ENCODE measurements at places on chromosomes 4 and X.
A peak's percentile ranks its signal among the peaks of the same experiment; 100 is the strongest.

DNA sequence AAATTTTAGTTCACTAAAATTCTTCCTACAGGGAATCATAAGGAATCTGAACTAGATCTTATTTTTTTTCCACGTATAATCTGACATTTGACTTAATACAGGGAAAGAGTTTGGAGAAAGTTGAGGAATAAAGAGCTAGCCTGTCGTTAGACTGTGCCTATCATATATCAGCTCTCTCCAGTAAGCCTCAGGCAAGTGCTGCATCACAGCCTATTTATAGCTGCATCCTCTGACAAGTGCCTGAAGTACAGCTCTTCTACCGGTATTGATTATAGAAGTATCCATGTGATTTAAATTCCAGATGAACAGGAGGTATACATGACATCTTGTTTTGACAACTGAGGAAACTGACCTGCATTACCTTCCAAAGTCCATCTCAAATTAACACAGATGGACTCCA lies 248.9 kb downstream of the TLL1 start:
- DNase-seq = no peak

- no peak for DNase-seq
Observed at GRCh38 chr4:123017636-123018395, 95.4 kb upstream of the NUDT6 start.

GRCh38 chr4:169484485-169484884 lies 127.9 kb downstream of the NEK1 start:
- DNase-seq = no peak

- DNase-seq = no peak
Observed at GRCh38 chr4:112800001-112800400, 163.1 kb downstream of the LARP7 start.

GRCh38 chr4:121654738-121655137 lies 42.0 kb downstream of the ANXA5 start:
- DNase-seq = peak; percentile 16

DNA sequence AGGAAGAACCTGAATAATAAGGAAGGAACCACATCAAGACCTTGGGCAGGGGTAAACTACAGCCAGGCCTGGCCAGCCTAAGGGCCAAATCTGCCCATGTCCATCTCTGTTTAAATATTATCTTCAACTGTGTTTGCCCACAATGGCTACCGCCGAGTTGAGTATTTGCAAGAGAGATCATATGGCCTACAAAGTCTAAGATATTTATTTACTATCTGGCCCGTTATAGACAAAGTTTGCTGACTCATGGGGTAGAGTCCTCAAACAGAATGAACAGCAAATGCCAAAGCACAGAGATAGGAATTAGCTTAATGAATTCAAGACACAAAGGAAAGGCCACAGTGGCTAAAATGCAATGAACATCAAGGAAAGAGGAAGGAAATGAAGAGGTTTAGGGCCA lies 44.8 kb downstream of the RPS6KA3 start:
- DNase-seq = no peak

- DNase-seq = no peak
Observed at GRCh38 chr4:101160792-101161592, 186.3 kb downstream of the PPP3CA start.

GRCh38 chrX:153446950-153447580 lies 1.2 kb upstream of the TREX2 start:
- no peak for DNase-seq

- DNase-seq = no peak
Observed at GRCh38 chrX:131445955-131446354, 97.9 kb upstream of the OR13H1 start.

- no peak for DNase-seq
Observed at GRCh38 chrX:13898603-13899002, 81.7 kb upstream of the GPM6B start.

DNA sequence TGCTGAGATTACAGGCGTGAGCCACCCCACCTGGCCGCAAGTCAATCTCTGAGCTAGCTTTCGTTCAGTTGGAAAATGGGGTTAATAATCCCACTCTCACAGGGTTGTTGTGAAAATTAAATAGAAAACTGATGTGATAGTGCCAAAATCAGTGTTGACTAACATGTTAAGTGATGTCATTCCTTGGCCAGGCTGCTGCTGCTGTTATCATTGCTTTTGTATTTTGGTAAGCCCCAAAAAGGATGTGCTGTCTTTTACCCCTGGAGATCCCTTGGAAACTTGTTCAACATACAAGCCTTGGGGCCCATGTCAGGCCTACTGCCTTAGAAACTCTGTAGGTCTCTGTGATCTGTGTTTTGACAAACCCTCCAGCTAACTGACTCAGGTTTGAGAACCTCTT lies 106.3 kb downstream of the AFF1 start:
- DNase-seq = no peak

DNA sequence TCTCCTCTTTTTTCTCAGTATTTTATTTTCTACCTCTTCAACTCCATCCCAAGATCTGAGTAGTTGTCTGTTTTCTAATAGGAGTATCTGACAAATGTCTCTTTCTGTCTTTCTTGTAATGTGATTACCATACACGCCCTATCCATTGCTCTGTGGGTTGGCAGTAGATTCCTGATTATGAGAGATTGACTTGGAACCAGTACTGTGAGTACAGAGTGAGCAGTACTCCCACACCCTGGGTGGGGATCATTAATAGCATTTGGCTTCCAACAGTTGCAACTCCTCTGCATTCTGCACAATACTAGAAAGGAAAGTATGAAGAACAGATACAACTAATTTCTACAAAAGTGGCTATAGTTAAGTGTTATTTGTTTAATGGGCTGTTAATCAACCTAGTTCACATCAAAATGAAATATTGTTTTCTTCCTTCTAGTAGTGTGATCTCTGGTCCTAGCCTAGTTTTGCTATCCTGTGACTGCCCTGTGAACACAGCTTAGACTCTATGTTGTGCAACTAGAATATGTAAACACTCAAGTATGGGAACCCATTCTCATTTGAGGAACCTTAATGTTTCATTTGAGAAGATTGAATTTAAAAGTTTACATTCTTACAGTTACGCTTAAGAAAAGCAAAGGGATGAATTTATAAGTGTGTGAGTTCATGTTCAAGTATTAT lies 112.9 kb downstream of the PTPN13 start:
- no peak for DNase-seq

DNA sequence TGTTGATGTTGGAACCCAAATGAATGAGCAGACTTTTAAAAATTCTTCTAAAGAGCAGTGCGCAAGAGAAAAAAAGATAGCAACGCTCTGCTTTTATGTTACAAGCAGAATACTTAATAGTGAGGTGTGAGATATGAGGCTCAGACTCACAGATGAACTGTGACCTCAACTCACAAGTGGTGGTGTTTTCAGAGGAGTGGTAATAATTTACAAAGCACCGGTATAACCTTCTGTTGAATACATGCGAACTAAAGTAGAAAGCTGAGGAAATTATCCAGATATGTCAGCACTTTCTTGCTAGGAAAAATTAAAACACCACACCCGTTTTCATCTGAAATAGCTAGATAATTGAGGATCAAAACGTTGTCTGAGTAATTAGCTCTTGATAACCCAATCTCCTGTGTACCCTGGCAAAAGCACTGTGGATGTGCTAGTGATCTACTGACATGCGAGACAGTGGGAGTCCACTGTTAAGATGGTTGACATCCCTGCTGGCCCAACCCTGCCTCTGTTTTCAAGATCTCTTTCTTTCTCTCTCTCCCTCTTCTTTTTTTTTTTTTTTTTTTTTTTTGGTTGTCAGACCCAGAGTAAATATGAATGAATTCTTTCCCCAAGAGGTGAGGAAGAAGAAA lies 6.9 kb upstream of the TLL1 start:
- DNase-seq = no peak

- no peak for DNase-seq
Observed at GRCh38 chrX:123432361-123433150, 248.5 kb downstream of the GRIA3 start.

DNA sequence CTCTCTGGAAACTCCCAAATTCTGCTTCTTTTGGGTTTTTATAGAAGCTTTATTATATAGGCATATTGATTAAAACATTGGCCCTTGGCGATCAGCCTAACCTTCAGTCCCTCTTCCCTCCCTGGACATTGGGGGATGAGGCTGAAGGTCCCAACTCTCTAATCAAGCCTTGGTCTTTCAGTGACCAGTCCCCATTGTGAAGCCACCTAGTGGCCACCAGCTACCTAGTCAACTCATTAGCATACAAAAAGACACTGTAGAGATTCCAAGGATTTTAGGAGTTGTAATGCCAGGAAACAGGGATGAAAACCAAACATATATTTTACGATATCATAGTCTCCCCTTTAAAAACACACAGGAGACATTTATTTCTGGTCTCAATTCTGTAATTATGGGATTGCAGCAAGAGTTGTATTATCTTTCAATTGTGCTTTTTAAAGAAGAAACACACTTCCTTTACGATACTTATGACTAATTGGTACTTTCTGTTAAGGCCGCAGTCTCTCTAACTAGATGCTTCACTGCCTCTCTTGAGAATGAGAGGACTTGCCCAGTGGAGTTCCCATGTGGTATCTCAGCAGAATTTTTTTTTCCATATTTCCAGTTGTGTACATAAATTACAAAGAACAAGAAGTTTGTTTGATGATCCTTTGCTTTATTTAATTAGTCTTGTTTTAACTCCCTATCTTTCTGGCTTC lies 58.2 kb downstream of the WDR17 start:
- DNase-seq = no peak

DNA sequence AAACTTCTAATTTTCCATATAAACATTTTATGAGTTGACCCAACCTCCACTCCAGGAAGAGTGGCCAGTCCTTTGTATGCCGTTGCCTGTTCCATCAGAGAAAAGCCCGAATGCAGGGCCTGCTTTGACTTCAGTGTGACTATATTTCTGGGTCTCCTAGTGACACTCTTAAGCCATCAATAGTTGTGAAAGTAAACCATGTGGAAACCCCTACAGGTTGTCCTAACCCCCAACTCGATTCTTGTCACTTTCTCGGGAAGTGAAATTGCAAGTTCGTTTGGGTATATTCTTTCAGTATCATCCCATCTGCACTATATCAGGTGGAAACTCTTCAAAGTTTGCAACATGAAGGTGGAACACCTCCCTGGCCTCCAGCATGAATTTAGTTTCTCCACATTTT lies 52.8 kb downstream of the EFHC2 start:
- DNase-seq = no peak

- no peak for DNase-seq
Observed at GRCh38 chr4:156291317-156291716, 337.7 kb upstream of the CTSO start.

GRCh38 chr4:37999000-37999716 lies 39.0 kb downstream of the PTTG2 start:
- DNase-seq = no peak

- DNase-seq = no peak
Observed at GRCh38 chr4:113555868-113556267, 205.7 kb downstream of the CAMK2D start.

GRCh38 chr4:85489273-85489981 lies 14.5 kb downstream of the ARHGAP24 start:
- no peak for DNase-seq

Data from germinal center (tissue), 1 donor.